Posterior vena cava (tissue), 2 donors: ENCODE measurements at places on chromosomes 13 and 19. TPM values are rescaled to one million over a fixed set of nuclear protein-coding genes. Genes with fewer than 3 reads are reported as not detected.
A peak's percentile ranks its signal among the peaks of the same experiment; 100 is the strongest.

DNA sequence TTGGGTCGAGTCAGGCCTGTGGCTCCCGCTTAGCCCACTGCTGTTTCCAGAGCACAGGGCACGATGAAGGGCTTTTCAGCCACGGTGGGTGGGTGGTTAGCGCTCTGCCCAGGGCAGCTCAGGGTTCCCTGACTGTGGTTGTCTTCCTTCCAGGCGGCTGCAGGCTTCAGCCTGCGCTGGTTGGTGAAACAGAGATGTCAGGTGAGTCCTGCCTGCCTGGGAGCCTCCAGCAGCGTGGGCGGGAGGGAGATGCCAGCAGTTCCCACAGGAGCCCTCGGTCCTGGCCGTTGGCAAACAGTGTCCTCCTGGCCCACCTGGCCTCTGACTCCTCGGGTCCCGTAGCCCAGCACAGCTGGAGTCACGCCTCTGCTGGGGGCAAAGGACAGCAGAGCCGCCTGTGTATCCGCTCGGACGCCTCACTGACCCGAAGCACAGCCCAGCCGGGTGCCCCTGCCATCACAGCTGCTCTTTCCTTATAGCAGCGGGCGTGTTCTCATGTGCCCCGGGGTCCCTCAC lies 9.7 kb downstream of the ADAT3 start:
- DNase-seq, result no peak

GRCh38 chr13:33629605-33630360 lies 188.2 kb upstream of the RFC3 start:
- no peak for DNase-seq

- no peak for DNase-seq
These were observed 86.1 kb downstream of the DHRS12 start for GRCh38 chr13:51717786-51718398.

DNA sequence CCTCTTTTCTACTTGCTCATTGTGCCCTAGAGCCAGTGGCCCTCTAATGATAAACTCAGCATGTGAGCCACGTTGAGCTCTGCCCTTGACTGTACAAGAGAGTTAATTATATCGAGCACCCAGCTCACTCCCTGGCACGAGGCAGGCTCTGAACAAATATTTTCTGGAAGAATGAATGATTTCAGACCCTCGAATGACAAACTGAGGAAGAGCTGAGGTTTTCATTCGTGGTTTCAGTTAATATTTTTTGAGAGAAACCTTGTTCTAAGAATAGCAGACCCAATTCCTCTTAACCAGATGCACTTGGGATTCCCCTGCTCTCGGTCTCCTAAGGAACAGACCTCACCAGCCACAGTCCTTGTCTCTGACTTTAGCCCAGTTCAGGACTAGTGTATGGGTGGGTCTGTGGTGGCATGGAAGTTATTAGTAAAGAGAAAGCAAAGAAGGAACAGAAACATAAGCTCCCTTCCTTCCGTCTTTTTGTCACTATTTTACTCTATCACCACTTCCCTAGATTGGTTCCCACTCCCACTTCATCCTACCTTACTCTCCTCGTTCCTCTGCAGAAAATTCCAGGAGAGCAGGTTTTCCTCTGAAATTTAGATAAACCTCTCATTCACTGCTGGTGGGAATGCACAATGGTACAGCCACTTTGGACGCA lies 22.1 kb upstream of the WDFY2 start:
- no peak for DNase-seq

DNA sequence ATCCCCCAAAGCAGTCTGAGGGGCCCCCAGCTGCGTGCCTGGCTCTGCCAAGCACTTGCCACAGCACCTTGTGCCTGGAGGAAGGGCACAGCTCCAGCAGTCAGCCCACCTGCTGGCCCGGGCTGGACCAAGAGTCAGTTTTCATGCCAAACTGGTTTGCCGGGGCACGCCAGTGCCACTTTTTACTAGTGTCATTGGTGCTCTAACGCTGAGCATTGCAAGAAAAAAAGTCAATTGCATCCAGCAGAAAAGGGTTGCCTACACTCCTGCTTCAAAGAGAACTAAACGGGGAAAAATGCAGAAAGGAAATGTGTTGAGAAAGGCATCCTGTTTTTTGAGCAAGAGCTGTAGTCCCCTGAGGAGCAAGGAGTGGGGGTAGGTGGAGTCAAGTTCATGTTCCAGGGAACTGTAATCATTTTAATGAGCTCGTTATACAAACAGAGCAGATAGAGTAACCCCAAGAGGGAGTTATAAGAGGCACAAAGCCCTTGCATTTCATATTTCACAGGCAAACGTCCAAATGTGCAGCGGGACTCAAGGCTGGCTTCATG lies 68.4 kb downstream of the F2RL3 start:
- peak; percentile 58 for DNase-seq

DNA sequence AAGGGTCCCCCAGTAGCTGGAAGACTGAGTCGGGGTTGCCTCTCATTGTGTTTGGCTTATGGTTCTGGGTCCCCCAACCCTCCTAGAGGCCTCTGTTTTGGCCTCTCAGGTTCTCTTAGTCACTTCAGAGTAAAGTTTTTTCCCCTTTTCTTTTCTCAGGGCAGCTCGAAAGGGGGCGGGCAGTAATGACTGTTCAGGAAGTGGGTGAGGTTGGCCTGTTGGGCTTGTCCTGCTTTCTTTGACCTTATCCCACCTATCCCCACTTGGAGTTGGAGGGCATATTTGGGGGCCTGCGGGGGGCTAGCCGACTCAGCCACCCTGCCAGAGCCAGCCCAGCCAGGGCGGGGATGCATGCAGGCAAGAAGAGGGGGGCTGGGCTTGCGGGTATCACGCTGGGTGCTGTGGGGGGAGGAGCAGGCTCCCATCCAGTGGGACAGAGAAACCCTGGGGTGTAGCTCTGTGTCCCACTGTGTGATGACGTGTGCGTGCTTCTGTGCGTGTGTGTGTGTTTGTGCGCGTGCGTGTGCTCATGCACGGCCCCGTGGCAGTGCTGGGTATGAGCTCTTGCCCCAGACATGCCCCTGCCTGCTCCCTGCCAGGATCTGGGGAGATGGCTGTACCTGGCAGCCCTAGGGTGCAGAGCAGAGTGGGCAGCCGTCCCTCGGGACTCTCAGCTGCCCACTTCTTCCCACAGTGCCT lies 1.4 kb downstream of the CIC start:
- peak; percentile 89 for DNase-seq

- no peak for DNase-seq
These were observed 561 bp upstream of the GJA3 start for GRCh38 chr13:20161275-20161950.

GRCh38 chr19:12665281-12665573 lies 1.3 kb downstream of the MAN2B1 start:
- DNase-seq, result peak; percentile 91

- DNase-seq, result no peak
These were observed 8.6 kb downstream of the EFNB2 start for GRCh38 chr13:106526738-106527444.

- DNase-seq, result no peak
These were observed 21.3 kb downstream of the ZNF77 start for GRCh38 chr19:2923510-2923909.

DNA sequence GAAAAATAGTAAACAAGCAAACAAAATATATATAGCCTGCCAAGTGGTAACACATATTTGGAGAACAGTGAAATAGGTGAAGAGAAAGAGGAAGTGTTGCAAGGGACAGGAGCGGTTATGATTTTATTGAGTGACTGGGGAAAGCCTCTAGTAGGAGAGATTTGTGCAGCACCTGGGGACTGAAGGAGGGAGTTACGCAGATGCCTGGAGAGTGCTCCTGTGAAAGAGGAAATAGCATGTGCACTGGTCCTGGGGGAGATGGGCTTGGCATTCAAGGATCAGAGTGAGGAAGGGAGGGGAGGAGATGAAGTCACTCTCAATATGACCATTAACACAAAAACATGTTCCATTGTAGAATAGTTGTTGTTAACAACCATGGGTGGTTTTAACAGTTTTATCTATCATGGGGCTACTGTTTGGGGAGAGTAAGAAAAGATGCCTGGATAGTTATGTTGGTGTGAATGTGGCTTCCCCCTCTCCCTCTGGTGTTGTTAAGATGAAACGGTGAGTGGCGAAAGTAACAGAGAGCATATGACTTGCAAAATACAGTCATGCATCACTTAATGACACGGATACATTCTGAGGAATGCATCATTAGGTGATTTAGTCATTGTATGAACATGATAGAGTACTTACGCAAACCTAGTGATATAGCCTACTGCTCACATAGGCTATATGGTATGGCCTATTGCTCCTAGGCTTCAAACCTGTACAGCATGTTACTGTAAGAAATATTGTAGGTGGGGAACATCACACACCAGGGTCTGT lies 251.7 kb upstream of the ARGLU1 start:
- DNase-seq, result no peak

The MAMSTR gene
- 1.1 TPM for total RNA-seq
